NCI-H2171 (cell line): ENCODE measurements at places on chromosomes 12 and 14.

DNA sequence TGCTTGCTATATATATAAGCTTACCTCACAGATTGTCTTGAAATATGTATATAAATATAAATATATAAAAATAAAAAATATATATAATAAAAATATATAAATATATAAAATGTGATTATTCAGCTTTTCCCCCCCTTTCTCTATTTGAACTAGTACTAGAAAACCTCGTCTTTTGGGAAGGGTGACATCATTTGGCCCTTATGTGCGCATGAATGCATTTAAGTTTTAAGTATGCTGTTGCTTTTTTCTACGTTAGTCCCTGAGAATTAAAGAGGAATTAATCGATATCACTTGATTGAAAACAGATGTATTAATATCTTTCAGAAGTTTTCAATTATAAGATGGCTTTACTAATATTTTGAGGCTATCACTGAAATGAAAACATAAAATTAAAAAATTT is 69.9 kb downstream of the RAD51B start:
- no peak for DNase-seq

GRCh38 chr12:84497819-84498218 is 414.8 kb downstream of the SLC6A15 start:
- no peak for DNase-seq

DNA sequence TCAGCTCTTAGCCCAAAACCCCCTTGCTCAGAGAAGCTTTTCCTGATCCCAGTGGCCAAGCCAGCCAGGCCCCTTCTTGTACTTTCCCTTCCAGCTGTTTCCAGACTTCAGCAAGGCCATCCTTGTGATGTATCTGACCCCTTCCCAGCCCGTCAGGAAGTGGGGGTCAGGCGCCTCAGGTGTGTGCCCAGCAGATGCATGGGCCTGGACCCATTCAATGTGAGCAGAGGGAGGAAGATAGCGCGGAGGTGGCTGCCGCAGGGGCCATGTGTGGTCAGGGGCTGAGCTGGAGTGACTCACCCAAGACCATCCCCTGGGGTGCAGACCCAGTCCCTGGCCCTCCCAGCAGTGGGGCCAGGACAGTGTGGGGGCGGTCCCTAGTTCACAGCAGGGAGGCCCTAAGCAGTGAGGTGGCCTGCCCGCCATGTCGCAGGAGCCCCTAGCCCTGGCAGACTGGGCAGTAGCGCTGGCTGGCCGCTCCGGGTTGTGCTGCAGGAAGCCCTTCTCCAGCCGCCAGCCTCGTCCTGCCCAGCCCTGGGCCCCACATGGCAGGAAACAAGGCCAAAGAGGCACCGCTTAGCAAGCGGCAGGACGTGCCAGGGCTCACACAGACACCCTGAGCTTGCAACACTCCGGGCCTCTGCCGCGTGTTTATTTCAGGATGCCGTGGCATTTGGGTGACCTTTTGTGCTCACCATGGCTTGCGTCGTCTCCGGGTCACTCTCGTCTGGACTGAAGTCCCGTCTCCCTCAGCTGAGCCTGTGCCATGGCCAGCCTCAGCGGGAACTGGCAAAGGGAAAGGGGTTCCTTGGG is 12.0 kb downstream of the ADSS1 start:
- no peak for DNase-seq

DNA sequence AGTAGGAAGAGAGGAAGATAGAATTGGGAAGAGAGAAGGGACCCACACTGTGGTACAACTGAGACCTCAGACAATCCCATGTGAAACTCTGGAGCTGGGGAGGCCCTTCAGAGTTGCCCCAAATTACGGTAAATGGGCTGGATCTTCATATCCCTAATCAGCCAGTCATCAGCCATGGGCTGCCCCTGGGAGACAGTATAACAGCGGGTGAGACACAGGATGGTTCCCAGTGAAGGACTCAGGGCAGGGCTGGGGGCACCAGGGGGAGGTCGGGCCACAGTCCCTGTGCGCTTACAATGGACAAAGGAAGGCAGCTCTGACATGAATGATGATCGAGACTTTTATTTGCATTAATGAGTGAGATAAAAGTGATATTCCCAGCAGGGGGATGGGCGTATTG is 74.2 kb upstream of the BDKRB2 start:
- no peak for DNase-seq

DNA sequence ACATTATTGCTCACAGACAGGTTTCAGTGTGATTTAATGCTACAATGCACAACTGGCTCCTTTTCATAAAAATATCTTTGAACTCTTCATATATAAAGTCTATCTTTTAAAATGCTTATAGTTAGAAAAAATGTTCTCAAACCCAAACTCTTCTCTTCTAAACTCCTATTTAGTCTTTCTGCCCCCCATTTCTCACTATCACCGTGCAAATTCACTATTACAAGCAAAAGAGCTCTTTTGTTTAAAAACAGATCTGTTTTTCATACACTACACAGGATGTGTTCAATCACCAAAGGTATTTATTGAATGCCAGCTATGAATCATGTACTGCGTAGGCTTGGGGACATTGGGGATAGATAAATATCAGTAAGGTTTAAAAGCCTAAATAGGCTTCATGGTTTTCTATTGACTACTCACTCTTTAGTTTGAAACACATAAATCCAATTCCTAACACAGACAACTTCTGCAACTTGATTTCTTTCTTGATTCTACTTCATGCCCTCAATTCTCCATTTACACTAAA is 692.3 kb downstream of the C12orf50 start:
- no peak for DNase-seq

DNA sequence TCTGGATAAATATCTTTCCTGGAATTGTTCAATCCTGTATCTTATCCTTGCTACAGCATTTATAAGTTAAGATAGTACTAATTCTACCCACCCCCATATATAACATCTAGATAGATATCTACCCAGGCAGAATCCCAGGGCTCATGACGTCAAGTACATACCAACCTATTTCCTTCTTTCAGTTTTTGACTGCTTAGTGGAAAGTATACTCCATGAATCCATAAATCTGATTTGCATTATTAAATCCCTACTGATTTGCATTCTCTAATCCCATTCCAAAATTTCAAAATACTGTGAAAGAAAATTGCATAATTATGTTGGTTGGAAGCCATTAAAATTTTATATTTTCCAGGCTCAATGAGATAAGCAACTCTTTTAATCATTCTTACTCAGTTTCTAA is 111.7 kb downstream of the KITLG start:
- no peak for DNase-seq

DNA sequence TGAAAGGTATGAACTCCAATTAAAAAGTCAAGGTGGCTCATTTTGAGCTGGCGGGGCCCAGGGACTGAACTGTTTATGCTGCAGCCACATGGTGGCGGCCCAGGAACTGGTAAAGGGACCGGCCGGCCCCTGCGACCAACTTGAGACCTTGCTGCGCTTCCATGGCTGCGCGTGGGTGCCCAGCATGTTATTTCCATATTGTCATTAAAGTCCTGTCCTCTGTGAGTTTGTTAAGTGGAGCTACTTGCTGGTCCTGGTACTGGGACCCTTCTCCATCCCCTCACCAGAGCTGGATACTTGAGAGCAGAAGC is 62.3 kb downstream of the BEGAIN start:
- no peak for DNase-seq

DNA sequence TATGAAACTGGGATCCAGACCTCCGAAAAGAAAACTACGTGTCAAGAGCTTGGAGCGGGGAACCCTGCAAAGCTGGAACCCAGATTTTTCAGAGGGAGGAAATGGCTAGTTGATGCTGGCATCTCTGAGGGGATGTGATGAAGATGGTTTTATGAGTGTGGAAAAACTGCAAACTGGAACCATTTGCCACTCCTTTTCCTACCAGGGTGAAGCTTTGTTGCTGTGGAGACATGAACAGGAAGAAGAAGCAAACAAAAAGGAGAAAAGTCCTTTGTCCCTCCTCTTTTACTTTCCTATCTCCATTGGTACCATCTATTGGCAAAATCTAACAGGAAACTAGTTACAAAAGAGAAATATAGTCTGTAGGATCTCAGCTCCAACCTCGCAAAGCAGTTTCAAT is 39.2 kb downstream of the CDK17 start:
- DNase-seq, result no peak

GRCh38 chr14:58946431-58946830 is 242.0 kb upstream of the DAAM1 start:
- no peak for DNase-seq

DNA sequence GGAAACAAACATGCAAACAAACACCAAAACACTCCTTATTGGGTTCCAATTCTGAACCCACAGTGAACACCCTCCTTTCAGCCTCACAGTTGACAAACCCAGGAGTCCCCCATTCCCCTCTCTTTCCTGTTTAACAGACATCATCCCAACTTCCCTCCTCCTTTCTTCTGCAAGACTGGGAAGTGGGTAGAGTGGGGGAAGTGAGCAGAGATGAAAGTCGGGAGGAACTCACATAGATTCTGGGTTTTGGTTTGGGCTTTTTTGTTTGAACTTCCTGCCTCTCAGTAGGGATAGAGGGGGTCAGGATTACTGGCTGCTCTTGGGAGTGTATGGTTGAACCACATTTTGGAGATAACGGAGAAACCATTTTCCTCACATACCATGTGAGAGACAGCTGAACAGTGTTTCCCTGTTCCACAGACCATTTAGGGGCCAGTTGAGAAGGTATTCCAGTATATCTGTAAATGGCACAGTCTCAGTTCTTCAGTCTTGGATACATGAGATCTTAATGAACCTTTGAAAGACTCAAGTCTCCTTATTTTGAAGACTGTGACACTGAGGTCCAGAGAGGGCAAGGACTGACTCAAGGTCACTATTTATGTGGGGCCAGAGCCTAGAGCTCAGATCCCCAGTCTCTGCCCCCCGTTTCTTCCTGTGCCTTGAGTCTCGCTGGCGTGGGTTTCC is 3.9 kb upstream of the GPR84 start:
- no peak for DNase-seq

GRCh38 chr12:96335270-96335669 is 65.0 kb downstream of the CDK17 start:
- DNase-seq, result no peak

- DNase-seq, result peak; percentile 66
Observed at GRCh38 chr14:22883173-22883976, at the start of gene REM2. Gene REM2 (plus strand): TSS chr14:22883222. CDS start chr14:22883288, 66 bp downstream.

DNA sequence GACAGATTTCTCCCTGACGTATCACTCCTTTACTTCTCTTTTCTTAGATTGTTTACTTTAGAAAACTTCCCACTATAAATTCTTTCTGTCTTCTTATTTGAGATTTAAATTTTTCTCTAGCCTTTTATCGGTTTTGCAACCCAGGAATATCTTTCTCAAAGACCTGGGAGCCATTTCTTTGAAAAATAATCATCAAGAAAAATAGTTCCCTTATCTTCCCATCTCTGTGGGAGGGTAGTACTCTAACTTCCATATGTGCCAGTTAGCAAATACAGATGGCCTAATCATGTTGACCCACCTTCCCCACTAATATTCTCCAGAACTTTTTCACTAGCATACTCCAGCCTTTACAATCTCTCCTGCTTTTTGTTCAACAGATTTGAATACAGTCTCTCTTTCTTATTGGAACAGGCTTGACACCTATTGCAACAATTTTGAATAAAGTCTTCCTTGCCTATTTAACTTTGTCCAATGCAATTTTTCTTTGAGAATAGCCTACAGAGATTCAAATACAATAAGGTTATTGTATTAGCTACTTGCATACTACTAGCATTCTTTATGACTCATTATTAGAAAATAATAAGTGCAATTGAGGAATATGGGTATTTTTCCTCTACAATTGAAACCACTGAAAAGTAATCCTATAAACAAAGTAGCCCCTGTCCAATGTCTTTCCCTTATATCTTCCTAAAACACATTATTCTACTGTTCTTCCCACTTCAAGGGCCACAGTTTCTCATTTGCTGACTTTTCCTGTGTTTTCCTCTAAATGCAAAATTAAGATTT is 27.4 kb upstream of the KLRB1 start:
- DNase-seq, result no peak

- DNase-seq, result no peak
Observed at GRCh38 chr14:99395909-99396530, 84.6 kb downstream of the SETD3 start.

DNA sequence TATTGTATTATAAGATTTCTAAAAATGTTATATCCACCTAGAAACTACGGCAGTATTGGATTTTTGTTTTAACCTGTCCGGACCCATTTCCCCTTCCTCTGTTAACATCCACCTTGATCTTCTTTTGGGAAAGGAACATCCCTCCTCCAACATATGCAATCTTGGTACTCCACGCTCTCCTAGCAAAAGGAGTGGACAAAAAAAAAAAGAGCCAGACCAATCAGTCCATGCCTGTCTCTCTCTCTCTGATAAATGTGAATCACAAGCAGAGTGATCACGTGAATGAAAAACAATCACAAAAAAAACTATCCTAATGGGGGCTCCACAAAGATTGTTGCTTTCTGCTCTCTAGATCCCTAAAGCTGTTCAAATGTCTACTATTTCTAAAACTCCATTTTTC is 27.1 kb downstream of the OSBPL8 start:
- DNase-seq, result no peak

GRCh38 chr14:79525416-79525815 is 685.9 kb downstream of the DIO2 start:
- DNase-seq, result no peak

- no peak for DNase-seq
Observed at GRCh38 chr12:39319180-39319579, 123.7 kb downstream of the KIF21A start.

- DNase-seq, result no peak
Observed at GRCh38 chr14:85315290-85315689, 214.7 kb upstream of the FLRT2 start.

DNA sequence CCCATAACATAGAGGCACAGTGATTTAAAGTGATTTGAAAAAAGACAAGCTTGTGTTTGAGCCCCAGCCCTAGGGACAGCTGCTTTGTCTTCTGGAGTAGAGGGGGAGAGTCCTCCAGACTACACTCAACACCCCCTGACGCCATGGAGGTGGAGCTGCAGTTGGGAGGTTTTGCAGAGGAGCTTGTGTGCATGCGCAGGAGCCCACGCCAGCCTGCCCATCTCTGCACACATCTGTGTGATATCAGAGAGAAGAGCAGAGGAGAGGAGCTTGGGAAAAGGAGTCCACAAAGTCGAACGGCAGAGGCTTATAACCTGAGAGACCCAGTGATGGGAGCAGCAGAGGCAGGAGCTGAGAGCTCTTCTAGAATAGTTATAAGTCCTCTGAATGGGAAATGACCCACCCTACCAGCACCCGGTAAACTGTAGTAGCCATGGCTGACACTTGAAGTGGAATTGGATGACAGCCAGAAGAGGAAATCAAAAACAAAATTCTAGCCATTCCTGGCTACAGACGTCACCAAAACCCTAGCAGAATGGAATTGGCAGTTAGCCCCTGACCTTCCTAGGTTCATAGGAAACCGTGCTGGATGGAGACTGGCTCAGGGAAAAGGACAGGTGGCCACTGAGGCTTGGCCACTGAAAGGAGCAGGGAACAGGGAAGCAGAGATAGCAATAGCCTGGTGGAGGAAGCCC is 185.1 kb upstream of the VASH1 start:
- no peak for DNase-seq

DNA sequence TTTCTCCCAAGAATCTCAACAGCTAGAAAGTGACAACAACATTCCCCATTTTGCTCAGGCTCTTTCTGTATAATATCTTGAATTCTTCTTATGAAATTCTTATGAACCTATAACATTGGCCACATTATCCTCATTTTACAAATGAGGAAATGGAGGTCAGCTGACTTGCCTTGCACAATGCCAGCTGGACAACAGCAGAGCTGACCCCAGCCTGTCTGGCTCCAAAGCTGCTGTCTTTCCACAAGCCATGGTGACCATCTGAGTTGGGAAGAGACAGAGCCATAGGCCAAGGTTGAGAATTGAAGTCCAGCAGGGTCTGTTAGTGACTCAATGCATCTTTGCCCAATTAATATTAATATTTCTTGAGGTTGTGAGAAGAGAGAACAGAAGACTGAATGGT is 87.3 kb downstream of the KSR2 start:
- DNase-seq, result no peak

GRCh38 chr14:34507459-34507858 is 32.0 kb downstream of the EAPP start:
- no peak for DNase-seq
